GM18507 (cell line): ENCODE measurements at places on chromosomes 5 and 9.

GRCh38 chr5:10552183-10553143 lies 11.4 kb upstream of the ANKRD33B start:
- no peak for DNase-seq

GRCh38 chr9:121842612-121842978 lies 191.2 kb downstream of the DAB2IP start:
- no peak for DNase-seq

DNA sequence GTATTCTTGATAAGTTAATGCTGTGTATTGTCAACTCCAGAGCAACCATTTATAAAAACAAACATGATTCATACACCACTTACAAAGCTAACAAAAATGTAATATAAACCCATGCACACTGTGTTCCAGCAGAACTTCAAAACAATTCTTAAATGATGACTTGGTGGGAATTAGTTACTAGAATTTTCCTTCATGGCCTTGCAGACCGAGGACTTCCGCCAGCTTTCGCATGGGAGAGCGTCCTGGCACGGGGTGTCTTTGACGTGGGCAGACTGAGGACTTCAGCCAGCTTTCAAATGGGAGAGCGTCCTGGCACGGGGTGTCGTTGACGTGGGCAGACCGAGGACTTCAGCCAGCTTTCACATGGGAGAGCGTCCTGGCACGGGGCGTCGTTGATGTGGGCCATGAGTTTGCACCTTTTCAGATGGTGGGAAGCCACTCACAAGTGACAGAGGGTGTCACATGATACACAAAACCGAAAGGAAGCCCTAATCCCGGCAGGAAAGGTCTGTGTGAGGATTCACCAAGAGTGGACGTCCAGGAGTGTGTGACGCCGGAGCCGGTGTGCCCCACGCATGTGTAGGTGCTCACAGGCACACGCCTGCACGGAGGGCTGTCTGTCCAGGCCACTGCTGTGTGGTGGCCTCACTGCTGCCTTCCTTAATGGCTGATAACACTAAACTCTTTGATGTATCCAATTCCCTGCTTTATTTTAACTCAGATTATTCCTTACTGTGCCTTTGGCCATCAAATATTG lies 211.3 kb upstream of the IRX4 start:
- no peak for DNase-seq

DNA sequence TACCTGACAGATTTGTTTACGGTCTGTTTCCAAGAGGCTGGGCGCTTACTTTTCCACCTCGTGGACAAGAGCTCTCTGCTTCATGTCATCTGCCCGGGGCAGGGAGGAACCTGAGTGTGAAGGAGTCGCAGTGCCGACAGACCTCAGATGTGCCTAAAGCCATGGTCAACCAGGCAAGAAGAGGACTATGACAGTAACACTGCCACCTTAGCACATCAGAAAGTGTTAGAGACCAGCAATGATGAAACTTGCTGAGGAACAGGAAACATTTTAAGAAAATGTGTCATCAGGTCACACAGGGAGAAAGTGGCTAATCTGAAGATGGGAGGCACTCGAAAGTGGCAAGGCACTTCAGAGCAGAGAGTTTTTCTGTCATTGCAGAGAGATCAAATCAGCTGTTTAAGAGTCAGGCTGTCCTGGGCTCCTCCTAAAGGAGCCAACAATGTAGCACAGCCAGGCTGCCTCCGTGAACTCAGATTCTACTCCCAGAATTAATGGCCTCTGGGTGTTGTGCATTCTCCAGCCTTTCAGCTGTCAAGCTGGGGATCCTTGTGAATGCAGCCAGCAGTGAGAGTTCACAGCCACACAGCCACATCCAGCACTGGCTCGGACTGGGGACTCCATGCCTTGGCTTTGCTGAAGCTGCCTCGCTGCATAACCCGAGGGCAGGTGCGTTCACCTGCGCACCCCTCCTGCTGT lies 94.6 kb downstream of the RAPGEF1 start:
- DNase-seq: no peak

DNA sequence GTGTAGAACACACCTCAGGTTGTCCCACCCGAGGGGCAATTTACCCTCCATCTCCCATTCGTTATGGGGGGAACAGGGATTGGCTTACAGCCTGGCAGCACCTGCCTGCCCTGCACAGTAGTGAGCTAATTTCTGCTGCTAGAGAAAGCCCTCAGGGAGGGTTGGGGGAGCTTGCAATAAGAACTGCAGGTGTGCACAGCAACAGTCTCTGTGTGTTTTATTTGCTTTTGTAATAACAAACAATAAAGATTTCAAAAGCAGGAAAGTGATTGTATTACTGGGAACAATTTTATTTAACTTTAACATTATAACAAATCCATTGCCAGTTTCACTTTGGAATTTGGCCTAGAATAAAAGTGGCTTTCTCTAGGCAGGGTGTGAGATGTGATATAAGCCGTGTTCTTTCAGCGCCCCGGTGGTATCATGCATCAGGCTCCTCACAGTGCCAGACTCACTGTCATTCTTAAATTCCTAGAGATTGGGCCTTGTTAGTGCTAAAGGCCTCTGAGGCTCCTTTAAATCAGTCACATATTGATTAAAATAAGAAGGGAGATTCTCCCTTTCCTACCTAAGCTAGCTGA lies 81.1 kb downstream of the RMI1 start:
- no peak for DNase-seq

DNA sequence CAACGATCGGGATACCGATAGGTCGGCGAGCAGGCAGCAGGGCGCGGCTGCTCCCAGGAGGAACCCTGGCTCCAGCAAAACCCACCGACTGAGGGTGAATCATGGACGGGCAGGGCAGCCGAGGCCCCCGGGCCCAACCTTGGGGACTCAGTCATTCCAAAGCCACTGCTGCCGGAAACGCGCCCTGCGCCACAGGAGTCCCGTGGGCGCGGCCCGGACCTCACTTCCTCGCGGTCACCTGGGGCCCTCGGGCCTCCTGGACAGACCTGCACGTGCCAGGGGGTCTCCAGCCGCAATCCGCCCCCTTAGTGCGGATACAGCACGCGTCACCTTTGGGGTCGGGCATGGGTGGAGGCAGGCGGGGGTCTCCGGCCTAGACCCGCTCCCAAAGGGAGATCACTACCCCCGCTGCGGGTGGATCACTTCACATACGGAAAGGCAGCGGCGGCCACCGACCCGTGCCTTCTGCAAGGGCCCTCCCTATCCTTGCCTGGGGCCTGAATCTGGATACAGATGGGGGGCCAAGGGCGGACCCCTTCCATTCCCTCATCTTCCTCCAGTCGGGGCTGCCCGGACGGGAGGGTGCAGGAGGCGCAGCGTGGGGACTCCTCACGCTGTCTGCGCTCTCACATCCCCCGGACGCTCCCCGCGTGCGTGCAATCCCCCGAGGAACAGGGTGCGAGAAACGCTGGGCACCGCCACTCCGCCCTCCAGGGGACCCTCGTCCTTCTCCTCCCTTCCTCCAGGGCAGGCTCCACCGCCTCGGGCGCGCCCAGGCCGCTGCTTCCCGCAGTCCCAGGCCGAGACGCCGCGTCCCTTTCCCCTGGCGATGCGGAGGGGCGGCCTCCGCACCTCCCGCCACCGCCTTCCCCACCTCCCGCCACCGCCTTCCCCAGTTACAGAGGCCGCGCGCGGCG lies 586 bp downstream of the TXN start:
- no peak for DNase-seq

- DNase-seq: no peak
These were observed 29.3 kb downstream of the PTPA start for GRCh38 chr9:129140397-129141065.

DNA sequence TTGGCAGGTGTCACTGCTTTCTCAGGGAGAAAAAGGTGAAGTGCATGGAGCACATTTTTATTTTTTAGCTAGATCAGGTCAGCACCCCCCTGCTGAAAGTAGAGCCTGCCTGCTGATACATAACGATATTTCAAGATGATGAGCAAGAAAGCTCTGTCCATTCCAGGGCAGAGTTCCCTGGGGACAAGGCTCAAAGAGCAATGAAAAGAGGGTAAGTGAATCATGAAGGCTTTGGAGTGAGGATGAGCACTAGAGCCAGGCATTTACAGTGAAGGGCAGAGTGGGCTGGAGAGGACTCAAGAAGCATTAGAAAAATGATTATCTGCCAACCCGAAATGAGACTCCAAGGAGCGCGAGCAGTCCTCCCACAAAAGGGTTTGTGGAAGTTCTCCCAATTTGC lies 345.7 kb downstream of the TLE4 start:
- no peak for DNase-seq

GRCh38 chr5:62606878-62607277 lies 28.3 kb downstream of the LRRC70 start:
- DNase-seq: no peak

DNA sequence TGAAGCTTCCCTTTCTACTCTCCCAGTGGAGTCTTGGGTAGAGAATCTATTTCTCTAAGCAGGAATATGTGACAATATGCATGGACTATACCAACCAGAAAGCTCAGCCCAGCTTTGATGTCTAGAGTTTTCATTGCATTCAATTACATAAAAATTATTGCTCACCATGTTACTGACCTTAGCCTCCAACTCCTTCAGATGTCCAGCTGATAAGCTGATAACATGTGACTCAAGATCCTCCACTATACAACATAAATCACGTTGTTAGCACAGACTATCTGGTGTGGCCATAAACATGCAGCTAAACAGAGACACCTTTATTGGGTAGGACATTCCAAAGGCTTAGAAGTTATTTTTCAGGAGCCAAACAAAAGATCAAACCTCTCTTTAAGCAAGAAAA lies 1168.2 kb downstream of the CDH12 start:
- no peak for DNase-seq

GRCh38 chr9:114000671-114001409 lies 77.3 kb downstream of the AMBP start:
- no peak for DNase-seq

- no peak for DNase-seq
These were observed 302.6 kb downstream of the ACTL7B start for GRCh38 chr9:108553111-108553635.

GRCh38 chr9:26310294-26310693 lies 582.3 kb downstream of the CAAP1 start:
- no peak for DNase-seq

- DNase-seq: no peak
These were observed 131.3 kb upstream of the ARRDC3 start for GRCh38 chr5:91514400-91514799.

DNA sequence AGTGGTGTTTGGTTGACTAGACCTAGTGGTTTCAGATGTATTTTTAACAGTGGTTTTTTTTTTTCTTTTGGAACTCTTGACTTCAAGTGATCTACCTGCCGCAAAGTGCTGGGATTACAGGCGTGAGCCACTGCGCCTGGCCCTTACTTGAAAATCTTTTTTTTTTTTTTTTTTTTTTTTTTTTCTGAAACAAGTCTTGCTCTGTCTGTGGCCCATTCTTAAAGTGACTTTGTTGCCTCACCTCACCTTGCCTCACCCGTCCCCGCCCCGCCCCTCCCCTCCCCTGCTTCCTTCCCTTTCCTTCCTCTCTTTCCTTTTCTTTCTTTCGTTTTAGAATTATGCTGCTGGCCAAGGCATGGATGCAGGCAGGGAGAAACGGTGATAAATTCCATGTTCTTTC lies 26.0 kb downstream of the GPBP1 start:
- DNase-seq: no peak

- DNase-seq: no peak
These were observed 62.7 kb downstream of the HAPLN1 start for GRCh38 chr5:83657807-83658525.

GRCh38 chr5:154367101-154367500 lies 78.7 kb upstream of the SAP30L start:
- no peak for DNase-seq

DNA sequence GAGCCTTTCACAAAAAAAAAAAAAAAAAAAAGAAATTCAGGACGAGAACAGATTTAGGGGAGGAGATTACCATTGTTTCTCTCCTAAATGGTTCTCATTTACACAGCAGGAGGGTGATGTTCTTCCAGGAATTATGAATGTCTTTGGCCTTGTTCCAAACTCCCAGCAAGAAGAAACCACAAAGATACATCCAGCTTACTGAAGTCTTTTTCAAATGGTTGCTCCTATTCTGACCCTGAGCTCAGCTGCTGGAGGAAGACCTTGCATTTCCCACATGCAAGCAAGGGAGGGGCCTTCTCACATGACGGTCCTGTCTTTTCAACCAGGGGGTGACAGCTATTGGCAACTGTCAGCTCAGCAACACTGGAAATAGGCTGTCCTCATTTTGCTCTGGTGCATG lies 203.0 kb upstream of the VLDLR start:
- DNase-seq: no peak

- no peak for DNase-seq
These were observed 1.0 kb upstream of the MCC start for GRCh38 chr5:113489299-113489698.

- DNase-seq: no peak
These were observed 220.8 kb downstream of the DIRAS2 start for GRCh38 chr9:90421786-90422185.

GRCh38 chr5:126912616-126913200 lies 117.7 kb downstream of the MARCHF3 start:
- DNase-seq: no peak

GRCh38 chr5:112647428-112647827 lies 90.3 kb upstream of the APC start:
- no peak for DNase-seq

DNA sequence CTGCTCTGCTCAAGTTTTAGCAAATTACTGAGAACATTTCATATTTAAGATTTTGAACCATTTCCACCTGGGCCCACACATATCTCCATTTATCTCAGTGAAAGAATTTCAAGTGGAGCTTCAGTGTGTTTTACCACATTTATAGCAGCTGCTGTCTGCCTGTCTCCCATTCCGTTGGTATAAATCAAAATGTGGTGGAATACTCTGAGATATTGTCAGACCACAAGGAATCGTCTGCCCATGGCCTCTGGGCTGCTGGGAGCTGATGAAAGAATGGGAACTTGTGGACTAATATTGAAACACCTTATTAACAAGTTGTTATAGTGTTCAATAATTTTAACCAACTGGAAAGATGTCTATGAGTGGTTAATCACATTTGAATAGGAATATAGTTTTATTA lies 33.3 kb downstream of the MAST4 start:
- no peak for DNase-seq

GRCh38 chr5:78405829-78406750 lies 45.7 kb downstream of the SCAMP1 start:
- DNase-seq: no peak

DNA sequence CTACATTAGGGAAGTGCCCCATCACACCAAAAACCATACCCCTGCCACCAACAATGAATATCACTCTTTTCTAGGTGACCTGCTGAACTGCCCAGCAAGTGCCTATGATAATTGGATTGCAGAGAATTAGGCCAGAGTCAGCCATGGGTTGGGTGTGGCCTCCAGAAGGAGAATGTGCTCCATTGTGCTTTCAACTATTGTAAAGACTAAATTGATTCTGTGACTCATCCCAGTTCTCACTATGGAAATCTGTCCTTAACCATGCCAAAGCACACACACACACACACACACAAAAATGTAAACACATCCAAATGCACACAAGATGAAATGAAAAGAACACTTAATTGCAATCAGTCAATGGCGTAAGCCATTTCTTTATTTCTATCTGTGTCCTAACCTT lies 25.7 kb downstream of the DRD1 start:
- DNase-seq: no peak

- no peak for DNase-seq
These were observed 416.1 kb upstream of the CTNND2 start for GRCh38 chr5:12320331-12320730.
